GM06990 (cell line): ENCODE measurements at places on chromosomes 3 and 15.

- DNase-seq = no peak
Observed at GRCh38 chr3:197746209-197746608, 3.5 kb upstream of the FYTTD1 start.

DNA sequence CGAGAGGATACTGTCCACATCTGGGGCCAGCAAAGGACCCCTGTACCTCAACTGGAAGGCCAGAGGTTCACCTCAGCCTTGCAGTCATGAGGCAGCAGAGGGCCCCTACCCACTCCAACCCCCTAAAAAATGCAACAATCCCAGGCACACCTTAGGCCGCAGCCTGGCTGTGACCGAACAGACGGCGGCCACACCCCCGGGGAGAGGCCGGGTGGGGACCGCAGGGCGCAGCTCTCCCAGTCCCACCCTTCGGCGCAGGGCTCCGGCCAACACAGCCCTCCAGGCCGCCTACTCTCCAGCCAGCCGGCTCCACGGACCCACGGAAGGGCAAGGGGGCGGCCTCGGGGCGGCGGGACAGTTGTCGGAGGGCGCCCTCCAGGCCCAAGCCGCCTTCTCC, 457 bp upstream of the DNAJA4 start:
- DNase-seq = no peak

- DNase-seq = no peak
Observed at GRCh38 chr3:123089611-123090331, 22.9 kb downstream of the PDIA5 start.

GRCh38 chr15:42121021-42121420, 26.7 kb upstream of the PLA2G4D start:
- no peak for DNase-seq

GRCh38 chr3:9942164-9942563, 8.5 kb downstream of the CRELD1 start:
- no peak for DNase-seq

GRCh38 chr3:95738045-95738444, 1076.3 kb upstream of the EPHA6 start:
- DNase-seq = no peak

DNA sequence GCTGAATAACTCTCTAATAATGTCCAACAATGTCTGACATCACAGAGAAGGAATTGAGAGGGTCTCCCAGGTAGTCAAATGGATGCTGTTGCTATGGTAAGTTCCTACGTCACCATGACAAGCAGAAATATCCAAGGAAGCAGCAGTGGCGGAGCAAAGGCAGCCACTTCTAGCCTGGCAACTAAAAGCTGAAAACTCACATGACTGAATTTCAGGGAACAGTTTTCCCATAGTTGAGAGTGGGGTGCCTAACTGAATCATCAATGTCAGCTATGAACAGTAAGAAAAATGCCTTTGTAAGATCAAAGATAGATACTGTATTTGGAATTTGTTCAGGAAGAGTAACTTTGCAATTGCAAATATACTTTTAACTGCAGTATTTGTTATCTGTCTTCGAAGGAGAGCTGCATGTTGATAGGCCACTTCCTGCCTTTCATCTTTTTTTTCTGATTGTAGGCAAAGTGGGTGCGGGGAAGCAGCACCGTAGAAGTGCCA, 161.7 kb downstream of the BBX start:
- DNase-seq = no peak

DNA sequence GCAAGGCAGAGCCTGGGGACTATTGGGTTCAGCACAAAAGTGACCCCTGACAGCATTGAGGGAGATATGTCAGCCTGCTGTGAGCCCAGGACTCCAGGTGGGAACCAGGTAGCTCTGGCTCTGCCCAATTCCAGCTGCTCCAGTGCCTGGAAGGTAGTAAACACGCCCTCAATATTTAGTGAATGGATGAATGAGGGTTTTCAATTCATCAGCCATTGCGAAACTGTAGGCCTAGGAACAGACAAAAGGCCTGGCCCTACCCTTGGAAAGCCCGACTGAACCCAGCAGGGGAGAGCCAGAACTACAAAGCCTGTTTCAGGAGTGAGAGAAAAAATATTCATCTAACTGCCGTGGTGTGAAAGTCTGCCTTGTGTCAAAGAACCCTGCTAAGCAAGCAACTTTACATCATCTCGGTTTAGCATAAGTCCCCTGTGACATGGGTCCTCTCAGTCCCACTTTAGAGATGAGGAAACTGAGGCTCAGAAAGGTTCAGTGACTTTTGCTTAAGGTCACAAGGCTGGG, 8.1 kb upstream of the CSK start:
- DNase-seq = no peak

DNA sequence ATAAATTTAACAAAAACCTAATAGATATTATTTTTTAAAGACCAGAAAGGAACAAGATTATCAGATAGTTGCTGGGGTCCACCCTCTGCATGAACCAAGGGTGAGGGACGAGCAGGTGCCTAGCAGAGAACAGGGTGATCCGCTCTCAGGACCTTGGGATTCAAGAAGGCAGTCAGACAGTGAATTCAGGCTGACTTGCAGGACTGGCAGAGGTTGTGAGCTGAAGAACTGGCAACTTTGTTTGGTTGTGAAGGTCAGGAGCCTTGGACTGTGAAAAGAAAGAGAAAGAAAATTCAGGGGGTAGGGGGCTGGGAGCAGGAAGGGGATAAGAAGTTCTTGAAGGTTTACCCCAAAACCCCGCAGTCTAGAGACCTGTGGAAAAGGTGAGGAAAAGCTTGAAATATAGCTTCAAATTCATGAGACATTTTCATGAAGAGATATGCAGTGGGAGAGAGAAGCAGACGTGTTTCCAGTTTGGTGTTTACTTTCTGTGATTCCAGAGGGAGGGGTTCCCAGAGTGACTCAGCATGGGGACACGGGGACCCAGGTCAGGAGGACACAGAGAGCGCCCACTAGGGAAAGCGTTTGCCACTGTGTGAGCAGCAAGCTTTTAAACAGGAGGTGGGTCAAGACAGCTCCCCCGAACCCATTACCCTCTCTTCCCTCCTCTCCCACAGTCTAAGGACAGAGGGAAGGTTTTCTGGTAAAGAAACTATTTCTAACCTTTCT, 217.2 kb upstream of the UMPS start:
- no peak for DNase-seq

DNA sequence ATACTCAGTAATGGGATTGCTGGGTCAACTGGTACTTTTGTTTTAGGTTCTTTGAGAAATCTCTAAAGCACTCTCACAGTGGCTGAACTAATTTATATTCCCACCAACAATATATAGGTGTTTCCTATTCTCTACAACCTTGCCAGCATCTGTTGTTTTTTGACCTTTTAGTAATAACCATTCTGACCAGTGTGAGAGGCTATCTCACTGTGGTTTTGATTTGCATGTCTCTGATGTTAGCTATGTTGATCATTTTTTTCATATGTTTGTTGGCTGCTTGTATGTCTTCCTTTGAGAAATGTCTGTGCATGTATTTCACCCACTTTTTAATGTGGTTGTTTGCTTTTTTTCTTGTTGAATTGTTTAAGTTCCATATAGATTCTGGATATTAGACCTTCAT, 98.2 kb upstream of the DCBLD2 start:
- no peak for DNase-seq

DNA sequence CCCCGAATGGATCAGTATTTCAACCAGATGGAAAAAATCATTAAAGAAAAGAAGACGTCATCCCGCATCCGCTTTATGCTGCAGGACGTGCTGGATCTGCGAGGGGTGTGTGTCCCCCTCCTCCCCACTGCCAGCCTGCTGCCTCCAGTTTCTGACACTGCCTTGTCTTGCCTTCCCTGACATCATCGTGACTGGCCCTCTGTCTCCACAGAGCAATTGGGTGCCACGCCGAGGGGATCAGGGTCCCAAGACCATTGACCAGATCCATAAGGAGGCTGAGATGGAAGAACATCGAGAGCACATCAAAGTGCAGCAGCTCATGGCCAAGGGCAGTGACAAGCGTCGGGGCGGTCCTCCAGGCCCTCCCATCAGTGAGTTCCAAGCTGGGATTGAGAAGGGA, 10.9 kb downstream of the EIF4G1 start:
- DNase-seq = no peak

- DNase-seq = no peak
Observed at GRCh38 chr3:46508850-46509591, 11.2 kb downstream of the RTP3 start.

DNA sequence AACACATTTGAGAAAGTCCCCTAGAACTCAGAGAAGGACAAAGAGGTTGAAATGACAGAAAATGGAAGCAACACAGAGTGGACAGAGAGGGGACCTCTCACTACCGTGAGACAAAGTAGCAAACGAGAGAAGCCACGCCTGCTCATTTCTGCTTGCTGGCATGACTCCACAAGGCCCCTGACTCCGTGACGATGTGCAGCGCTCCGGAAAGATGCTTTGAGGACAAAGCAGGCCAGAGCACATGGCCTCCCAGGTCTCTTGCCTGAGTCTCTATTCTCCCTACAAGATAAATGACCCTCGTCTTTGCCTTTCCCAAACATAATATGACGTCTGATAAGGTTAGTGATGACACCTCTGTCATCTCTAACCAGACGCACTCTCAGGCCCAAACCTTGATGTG, 63.8 kb upstream of the CTSH start:
- DNase-seq = no peak

- no peak for DNase-seq
Observed at GRCh38 chr15:41944313-41944940, 27.9 kb downstream of the EHD4 start.

DNA sequence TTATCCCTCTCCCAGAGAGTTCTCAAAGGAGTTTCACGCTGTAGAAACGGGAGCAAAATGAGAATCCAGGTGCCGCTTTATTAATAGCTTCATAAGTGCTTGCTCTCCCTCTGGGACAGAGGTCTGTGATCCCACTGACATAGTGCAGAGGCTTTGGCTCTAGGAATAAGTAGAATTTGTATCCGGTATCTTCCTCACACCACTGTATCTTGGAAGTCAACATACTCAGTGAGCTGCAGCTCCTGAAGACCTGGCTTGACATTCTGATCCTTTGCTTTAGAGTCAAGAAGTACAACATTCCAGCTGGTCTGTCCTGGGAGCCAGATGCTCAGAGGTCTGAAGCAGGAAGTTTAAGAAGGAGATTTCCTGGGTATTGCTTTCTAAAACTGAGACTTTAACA, 323.0 kb downstream of the LPP start:
- no peak for DNase-seq

DNA sequence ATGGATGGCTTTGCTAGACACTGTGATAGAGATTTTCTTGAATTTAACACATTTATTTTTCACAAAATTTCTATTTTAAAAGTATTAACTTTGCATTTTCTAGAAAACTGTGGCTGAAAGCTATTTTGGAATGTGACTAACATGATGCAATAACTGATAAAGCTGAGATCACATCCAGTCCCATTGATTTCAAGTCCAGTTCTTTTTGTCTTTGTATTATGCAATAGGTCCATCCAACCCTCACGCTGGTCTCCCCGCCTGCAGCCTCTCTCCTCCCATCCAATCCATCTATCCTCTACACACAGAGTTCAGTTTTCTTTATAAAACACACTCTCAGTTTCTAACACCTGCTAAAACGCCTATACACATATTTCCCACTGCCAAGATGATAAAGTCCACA, 178.8 kb downstream of the CNTN3 start:
- DNase-seq = no peak

DNA sequence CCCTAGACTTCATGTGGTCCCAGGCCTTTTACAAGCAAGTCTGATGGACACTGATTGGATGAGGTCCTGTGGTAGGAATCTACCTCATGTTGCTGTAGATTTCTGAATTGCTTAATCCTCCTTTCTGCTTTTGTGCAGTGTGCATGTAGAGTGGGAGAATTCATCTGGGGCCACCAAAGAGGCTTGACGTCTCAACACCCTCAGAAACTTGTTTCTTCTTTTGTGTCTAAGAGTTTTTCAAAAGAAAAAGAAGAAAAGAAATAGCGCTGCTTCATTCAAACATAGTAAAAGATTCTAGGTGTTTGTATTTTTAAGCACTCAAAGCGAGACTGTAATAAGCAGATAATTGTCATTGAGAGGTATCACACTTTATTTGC, 46.2 kb downstream of the NR1D2 start:
- no peak for DNase-seq

- DNase-seq = no peak
Observed at GRCh38 chr3:157559401-157559800, 56.2 kb upstream of the VEPH1 start.

DNA sequence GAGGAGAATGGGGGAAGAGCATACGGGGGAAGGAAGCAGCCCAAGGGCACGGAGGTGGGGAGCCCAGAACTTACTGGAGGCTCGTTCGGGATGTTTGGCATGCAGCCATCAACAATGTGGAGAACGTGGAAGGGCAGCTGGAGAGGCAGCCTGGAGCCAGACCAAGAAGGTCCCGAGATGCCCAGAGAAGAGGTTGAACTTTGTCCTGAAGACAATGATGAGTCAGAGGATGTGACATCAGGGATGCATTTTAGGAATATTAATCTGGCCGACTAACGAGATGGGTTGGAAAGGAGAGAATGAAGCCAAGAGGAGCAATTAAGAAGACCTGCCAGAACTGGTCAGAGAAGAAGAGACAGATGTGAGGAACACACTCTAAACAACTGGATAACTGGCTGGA, 98.2 kb downstream of the SRGAP3 start:
- DNase-seq = no peak

- no peak for DNase-seq
Observed at GRCh38 chr3:182782149-182782548, 11.2 kb upstream of the ATP11B start.

DNA sequence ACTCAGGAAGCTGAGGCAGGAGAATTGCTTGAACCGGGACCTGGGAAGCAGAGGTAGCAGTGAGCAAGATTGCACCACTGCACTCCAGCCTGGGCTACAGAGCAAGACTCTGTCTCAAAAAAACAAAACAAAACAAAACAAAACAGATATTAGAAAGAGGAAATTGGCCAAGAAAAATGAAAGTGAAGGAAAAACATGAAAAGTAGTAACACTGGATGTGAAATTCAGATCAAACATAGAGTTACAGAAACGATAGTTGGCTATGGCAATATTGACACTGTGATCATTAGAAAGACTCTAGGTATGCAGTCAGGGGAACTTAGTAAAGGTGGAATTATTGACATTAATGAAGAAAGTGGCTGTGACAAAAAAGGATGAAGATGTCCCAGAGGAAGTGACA, 13.2 kb upstream of the TIPARP start:
- DNase-seq = no peak

GRCh38 chr15:93070132-93070531, 18.9 kb downstream of the RGMA start:
- no peak for DNase-seq

DNA sequence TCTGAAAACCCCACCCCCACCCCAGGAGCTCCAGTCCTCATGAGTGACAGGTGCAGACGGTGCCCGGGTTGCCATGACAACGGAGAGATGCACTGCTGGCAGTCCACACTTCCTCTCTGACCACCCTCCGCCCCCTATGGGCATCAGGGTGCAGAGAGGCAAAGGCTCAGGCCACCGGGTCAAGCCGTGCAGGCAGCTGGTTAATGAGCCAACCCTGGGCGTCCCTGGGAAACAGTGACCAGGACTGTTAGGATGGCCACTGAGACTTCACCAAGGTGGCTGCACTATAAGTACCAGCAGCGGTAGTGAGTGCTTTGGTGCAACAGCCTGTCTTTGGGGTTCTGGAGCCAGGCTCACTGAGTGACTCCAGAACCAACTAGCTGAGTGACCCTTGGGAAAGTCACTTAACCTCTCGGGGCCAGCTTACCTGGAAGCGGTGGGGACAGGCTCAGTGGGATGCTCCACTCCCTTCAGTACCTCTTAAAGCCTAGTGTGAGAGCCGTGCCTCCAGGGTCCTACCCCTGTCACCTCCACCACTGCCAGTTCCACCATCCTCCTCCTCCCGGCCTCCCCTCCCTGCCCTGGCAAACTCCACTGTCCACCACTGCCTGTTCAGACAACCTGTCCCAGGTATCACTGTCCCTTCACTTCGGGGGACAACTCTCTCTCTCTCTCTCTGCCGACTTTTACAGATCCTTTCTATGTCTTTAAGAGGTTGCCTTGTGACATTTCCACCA, 121.0 kb upstream of the PRR20G start:
- DNase-seq = no peak
